ENCODE measurements at places on chromosomes 12 and 14. TPM values are rescaled to one million over a fixed set of nuclear protein-coding genes. Genes with fewer than 3 reads are reported as not detected.

LEMD3 gene
- polyA plus RNA-seq, result 47.5 TPM

CLEC9A gene
- polyA plus RNA-seq, result 1.8 TPM

WBP11 gene
- polyA plus RNA-seq, result 85.5 TPM

TAPBPL gene
- 21.0 TPM for polyA plus RNA-seq

PLEKHD1 gene
- polyA plus RNA-seq, result 0.19 TPM

GRCh38 chr12:111812881-111813741 is 28.9 kb upstream of the MAPKAPK5 start:
- DNase-seq, result peak; percentile 81

- DNase-seq, result no peak
Measured at GRCh38 chr12:54428050-54429013, 9.3 kb upstream of the ITGA5 start.

ERBB3 gene
- polyA plus RNA-seq, result 73.2 TPM

- DNase-seq, result no peak
Measured at GRCh38 chr12:49296836-49297694, 2.1 kb downstream of the PRPH start.

GRCh38 chr12:48932878-48933277 is 7.6 kb upstream of the FKBP11 start:
- DNase-seq, result no peak

ZDHHC22 gene
- polyA plus RNA-seq, result not detected

CPNE8 gene
- polyA plus RNA-seq, result 13.1 TPM

- DNase-seq, result no peak
Measured at GRCh38 chr12:105766029-105766428, 372.7 kb downstream of the NUAK1 start.

- DNase-seq, result peak; percentile 50
Measured at GRCh38 chr12:51082561-51083125, 753 bp downstream of the CSRNP2 start.

- DNase-seq, result no peak
Measured at GRCh38 chr12:98579347-98579746, 14.1 kb upstream of the SLC25A3 start.

DNA sequence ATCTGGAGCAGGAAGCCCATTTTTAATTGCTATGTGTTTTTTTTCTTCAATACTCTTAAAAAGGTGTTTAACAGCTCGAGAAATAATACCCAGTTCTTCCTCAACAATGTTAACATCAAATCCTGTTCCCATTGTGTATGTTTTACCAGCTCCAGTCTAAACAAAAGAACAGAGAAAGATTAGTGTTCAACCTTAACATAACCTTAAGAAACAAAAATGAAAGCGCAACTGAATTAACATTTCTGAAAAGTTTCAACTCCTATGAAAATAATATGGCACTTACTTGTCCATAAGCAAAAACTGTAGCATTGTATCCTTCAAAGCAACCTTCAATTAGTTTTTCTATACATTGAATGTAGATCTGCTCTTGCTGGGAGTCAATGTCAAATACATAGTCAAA is 73.2 kb downstream of the KIF21A start:
- DNase-seq, result no peak

LRRC10 gene
- not detected for polyA plus RNA-seq

GRCh38 chr12:118371321-118372282 is 1.1 kb downstream of the TAOK3 start:
- DNase-seq, result no peak

CCDC88C gene
- 32.6 TPM for polyA plus RNA-seq

KLHDC1 gene
- polyA plus RNA-seq, result 7.5 TPM

ABHD4 gene
- polyA plus RNA-seq, result 33.1 TPM

SPPL3 gene
- 70.3 TPM for polyA plus RNA-seq

DNA sequence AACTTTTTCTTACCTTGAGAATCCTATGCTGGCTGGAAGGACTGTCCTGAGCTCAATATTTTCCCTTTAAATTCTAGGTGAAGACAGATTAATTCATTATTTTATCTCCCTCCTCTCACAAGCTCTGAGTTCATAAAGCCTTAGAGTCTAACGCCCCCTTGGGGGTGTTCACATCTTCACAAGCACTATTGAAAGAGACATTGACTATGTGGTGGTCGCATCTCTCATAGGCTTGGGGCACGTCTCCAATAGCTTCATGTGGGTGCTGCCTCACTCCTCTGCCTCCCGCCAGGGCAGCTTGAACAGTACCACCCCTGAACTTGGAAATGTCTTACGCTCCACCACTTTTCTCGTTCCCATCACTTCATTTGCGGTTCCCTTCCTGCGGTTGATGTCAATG is 106.2 kb downstream of the UNC79 start:
- DNase-seq, result no peak

DNA sequence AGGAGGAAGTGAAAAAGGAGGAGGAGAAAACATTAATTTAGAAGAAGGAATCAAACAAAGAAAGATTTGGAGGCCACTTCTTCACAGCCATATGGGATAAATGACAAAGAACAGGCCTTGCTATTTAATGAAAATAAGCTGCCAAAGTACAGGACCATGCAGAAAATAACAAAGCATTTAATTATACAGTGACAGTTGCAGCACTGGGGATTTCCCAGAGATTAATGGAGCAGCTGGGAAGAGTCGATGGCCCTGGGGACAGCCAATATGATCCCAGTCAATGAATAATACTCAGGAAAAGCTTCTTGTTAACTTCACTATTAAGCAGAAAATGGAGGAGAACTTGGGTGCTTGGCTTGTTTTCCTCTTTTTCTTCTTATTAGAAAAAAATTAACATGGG is 34.6 kb downstream of the RERG start:
- DNase-seq, result no peak

GRCh38 chr12:110763583-110763982 is 20.9 kb upstream of the PPP1CC start:
- DNase-seq, result no peak

DNA sequence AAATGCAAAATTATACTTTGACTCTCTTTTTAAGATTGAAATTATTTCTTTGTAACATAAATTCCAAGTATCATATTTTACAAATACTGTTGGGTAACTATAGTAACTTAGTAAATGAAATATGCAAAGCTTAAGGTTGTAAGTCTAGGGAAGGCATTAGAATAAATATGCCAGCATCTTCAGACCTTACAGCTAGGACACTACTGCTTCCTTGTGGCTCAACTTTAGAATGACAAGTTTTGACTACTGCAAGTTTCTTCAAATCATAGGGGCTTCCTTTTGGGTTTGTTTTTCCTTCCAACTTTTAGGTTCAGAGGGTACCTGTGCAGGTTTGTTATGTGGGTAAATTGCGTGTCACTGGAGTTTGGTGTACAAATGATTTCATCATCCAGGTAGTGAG is 17.7 kb upstream of the ANP32D start:
- DNase-seq, result no peak

SLC2A14 gene
- 0.60 TPM for polyA plus RNA-seq

GRCh38 chr12:57803319-57803893 is 15.1 kb downstream of the AVIL start:
- DNase-seq, result no peak

DNA sequence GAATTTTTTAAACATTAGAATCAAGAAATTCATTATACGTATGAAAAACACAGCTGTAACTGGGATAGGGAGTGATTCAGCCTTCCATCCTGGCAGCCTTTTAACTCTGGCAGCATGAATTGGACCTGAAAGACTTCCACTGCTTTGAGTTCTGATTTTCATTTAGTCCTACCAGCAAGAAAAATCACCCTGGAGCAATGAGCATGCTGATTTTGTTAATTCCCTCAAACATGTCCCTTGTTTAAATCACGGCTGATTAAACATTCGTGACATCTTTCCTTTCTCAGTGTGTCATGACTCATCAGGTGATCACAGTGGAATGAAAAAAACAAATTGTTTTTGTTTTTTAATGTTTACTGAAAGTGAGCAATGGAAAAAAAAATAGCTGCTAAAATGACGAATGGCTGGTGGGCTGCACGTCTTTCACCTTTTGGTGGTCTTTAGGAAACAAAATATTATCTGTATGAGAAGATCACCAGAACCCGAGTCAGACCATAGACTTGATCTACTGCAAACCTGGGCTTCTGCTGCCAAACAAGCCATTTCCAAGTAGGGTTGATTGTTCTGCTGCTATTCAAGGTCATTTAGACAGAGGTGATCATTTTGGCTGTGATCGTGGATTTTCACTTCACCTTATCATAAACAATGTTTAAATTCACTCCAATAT is 67.0 kb upstream of the CAND1 start:
- no peak for DNase-seq

DNA sequence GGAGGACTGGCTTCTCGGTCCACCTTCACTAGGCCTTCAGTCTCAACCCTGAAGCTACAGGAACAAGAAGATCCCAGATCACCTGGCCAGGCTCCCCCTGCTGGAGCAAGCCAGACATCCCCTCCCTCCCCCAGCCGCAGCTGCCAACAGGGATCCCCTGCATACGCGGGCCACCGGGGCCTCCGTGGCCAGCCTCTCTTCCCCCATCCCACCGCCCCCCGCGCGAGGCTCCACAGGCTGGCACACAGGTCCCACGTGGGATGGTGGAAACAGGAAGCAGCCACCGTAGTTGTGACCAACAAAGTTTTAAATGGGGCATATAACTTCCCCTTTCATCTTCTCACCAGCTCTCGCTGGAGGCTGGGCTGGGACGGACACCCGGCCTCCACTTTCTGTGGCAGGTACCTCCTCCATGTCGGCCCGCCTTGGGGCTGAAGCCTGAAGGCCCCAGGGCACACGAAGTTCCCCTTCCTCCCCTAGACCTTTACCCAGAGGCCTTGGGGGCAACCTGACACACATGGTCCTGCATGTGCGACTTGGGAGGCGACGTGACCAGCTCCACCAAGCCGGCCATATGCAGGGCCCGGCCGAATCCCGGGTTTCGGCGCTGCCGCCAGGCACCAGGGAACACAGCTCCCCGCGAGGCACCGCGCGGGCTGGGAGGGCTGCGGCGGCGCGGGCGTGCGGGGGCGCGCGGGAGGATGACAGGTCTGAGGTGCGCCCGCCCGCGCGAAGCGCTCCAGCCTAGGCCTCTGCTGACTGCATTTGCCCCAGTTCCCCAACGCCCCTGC is 44.4 kb upstream of the PNMA1 start:
- DNase-seq, result no peak

DNA sequence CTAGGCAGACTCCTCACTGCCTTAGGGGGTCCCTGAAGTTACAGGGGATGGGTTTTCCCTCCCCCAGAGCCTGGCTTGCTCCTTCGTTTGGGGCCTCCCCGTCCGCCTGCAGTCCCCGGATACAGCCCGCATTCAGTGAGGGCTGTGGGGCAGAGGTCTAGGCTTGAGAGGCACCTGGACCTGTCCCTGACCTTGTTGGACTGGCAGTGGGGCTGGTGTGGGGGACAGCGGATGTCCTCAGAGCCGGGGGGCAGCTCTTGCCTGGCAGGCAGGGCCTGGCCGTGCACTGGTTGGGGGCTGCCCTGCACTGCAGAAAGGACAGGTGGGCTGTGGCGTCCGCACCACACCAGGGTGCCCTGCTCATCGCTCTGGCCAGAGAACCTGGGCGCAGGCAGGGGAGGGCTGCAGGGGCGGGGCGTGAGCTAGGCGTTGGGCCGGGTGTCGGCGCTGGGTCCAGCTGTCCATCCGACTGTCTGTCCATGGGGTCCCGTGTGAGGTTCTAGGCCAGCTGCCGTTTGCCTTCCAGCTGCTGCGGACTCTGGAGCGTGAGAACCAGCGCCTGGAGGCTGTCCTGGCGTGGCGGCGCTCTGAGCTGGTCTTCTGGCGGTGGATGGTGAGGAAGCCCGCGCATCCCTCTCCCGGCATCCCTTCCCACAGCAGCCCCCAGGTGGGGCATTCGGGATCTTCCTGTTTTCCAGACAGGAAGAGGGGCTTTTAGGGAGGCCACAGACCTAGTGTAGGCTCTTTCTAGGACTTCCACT is 6.0 kb downstream of the TEDC1 start:
- DNase-seq, result no peak

RNF212B gene
- polyA plus RNA-seq, result 0.81 TPM

GRCh38 chr14:23402296-23403138 is 5.6 kb downstream of the MYH6 start:
- DNase-seq, result no peak

DNA sequence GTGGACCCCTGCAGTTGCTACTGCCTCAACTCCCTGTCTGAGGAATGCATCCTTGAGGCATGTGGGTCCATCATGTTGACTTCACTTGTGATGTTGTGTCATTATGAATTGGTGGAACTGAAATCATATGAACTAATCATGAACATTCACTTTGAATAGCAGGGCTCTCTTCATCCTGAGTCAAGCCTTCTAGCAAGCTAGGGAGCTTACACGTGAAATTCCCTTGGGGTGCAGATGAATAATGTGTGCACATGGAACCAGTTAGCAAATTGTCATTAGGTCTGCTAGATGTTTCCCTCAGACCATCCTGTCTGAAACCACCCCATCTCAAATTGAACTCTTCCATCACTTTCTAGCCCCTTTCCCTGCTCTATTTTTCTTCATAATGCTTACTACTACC is 3.6 kb downstream of the COQ6 start:
- DNase-seq, result no peak

GRCh38 chr12:85781766-85782165 is 54.4 kb downstream of the RASSF9 start:
- peak; percentile 58 for DNase-seq

DNA sequence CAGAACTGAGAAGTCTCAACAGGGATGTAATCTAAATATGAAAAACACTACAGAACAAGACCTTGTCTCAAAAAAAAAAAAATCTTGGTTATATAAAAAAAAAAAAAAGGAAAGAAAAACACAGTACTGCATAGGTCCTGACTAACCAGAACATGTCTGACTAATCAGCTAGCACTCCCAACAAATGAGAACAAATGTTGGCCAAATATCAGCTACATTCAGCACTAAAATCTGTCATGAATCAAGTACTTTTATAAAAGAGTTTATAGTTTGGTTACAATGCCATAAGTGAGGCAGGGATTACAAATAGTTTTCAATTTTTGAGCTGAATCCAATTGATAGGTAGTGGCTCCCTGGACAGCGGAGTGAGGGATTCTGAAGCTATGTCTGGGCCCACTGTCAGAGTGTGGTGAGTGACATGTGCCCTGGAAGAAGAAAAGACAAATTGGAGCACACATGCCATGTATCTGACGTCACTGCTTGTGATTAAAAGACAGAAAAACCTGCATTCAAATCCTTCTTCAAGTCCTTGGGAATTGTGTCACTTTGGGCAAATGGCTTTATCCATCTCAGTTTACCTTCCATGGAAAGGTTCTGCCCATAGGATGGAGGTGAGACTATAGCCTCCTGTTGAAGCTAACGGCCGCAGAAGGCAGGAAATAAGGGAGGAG is 5.6 kb upstream of the FAM234B start:
- DNase-seq, result no peak

RAB3IP gene
- 25.6 TPM for polyA plus RNA-seq

SMOC1 gene
- polyA plus RNA-seq, result 2.3 TPM
